ENCODE measurements at places on chromosomes 16 and 17.

- DNase-seq: no peak
Measured at GRCh38 chr17:72691586-72691985, 400.9 kb downstream of the SLC39A11 start.

- no peak for DNase-seq
Measured at GRCh38 chr17:59436900-59437299, 105.4 kb downstream of the YPEL2 start.

DNA sequence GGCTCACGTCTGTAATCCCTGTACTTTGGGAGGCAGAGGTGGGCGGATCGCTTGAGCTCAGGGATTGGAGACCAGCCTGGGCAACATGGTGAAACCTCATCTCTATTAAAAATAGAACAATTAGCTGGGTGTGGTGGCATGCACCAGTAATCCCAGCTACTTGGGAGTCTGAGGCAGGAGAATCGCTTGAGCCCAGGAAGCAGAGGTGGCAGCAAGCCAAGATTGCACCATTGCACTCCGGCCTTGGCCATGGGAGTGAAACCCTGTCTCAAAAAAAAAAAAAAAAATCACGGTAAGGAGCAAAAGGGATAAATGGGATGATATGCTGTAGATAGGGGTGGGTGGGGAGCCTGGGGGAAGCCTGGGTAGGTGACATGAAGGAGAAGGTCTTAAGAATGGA lies 20.4 kb upstream of the TMEM98 start:
- DNase-seq: no peak

- peak; percentile 65 for DNase-seq
Measured at GRCh38 chr17:47978324-47978723, 7.4 kb downstream of the CDK5RAP3 start.

DNA sequence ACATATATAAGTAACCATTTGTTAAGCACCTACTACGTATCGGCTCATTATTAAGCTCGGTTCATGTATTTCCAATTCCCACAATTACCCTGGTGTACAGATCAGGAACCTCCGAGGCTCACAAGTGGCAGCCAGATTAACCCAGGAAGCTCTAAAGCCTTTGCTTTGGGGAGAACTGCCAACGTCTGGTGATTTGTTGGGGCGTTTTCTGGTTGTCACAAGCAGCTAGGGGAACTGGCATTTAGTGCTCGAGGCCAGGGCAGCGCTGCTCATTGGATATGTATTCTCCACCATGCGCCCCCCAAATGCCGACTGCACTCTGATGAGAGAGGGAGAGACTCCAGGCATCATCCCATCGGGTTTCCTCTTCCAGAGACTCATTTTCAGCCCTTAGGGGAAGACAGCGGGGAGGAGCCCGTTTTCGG lies 541 bp downstream of the ZNF18 start:
- DNase-seq: peak; percentile 73
